CD4-positive, alpha-beta memory T cell (primary cell): ENCODE measurements at places on chromosomes 6 and 20. TPM values are rescaled to one million over a fixed set of nuclear protein-coding genes. Genes with fewer than 3 reads are reported as not detected.

- DNase-seq = no peak
Observed at GRCh38 chr6:101683884-101684283, 290.4 kb downstream of the GRIK2 start.

- no peak for DNase-seq
Observed at GRCh38 chr6:48777411-48777810, 666.4 kb upstream of the PTCHD4 start.

- DNase-seq = no peak
Observed at GRCh38 chr6:83429857-83430610, 817 bp downstream of the ME1 start.

DNA sequence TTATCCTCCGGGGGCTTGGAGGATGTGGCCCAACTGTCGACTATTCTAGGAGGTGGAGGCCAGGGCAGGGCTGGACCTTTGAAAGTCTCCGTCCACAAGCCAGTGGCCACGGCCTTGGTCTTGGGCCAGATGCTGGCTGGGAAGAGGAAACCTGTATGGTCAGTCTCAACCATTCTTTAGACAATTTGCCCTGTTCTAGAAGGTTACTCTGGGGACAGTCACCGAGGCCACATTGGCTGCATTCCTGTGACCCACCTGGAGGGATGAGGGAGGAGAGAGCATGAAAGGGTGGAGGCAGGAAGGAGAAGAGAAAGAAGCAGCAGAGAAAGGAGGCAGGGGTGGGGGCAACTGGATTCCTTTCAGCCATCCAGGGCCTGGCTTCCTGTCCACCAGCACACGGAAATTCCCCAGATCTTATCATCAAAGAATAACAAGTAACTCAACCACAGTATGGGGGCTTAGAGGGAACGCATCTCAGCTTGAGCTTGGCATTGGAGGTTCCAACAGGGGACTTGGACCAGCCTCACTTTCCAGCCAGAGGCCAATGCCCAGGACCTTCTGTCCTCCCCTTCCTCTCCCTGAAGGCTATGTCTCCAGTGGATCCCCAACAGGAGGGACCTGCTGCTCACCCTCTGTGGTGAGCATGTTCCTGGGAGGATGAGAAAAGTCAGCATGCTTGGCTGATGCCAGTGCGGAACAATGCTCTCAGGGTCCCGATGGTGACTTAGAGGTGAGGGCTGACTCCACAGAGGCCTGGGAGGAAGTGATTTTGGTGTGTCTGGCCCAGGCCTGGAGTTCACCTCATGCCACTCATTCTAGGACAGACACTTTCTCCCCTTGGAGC, 30.4 kb downstream of the TGM2 start:
- DNase-seq = no peak

- no peak for DNase-seq
Observed at GRCh38 chr6:166501246-166501645, 85.2 kb downstream of the RAMACL start.

- DNase-seq = no peak
Observed at GRCh38 chr20:62860391-62860923, 1.2 kb downstream of the TCFL5 start.

DNA sequence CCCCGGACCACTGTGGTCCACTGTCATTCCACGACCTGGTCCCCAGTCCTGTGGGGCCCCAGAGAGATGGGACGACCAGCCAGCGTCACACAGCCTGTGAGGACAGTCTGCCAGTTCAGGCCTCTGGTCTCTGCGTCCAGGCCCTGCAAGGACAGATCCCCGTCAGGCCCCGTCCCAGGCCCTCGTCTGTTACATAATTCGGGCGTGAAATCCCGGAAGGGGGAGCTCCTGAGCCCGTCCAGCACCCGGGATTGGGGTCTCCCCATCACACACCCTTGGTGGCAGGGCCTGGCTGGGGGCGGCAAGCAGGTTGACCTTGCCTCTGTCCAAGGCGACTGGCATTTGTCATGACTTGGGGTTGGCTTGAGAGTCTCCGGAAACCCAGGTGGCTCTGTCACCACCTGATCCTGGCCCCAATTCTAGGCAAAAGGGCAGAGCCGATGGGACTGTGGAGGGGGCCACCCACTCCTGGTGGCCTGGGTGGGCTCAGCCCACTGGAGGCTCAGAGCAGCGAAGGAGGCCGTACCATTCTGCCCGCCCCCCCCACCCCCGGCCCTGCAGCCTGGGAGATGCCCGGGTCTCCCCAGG, 73.8 kb upstream of the GATA5 start:
- no peak for DNase-seq

GRCh38 chr20:38139977-38140753, 24.9 kb downstream of the TGM2 start:
- DNase-seq = no peak

GRCh38 chr20:50376888-50377459, 133.2 kb upstream of the PTPN1 start:
- no peak for DNase-seq

DNA sequence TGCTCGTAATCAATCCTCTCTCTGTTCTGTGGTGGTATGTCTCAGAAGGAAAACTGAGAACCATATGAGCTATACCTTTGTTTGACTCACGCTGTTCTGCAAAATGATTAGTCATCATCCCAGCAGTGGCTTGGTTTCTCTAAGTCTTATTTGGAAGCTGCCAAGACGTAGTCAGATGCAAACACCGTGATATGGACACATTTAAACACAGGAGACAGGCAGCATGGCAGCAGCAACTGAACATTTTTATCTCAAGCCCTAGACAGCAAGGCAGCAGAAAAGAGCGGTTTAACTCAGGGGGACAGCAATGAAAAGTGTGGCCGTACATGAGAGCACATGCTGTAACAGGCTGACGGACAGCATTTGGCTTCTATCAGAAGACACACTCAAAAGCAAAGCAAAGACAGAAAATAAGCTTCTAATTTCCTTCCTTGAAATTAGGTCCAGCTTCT, 1295.1 kb downstream of the EPHA7 start:
- no peak for DNase-seq

GRCh38 chr20:38222231-38222922, 38.2 kb downstream of the KIAA1755 start:
- DNase-seq = peak; percentile 21

DNA sequence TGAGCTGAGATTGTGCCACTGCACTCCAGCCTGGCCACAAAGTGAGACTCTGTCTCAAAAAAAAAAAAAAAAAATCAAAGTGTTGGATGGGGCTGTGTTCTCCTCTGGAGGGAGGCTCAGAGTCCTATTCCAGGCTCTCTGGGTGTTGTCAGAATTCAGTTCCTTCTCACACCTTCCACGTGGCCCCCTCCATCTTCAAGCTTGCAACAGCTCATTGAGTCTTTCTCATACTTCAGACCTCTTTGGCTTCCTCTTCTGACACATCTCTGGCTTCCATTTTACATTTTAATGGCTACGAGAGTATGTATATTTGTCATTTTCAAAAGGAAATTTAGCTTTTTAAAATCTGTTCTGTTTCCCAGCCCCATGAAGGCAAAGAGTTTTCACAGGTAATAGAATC, 85.8 kb downstream of the RNF144B start:
- DNase-seq = no peak

DNA sequence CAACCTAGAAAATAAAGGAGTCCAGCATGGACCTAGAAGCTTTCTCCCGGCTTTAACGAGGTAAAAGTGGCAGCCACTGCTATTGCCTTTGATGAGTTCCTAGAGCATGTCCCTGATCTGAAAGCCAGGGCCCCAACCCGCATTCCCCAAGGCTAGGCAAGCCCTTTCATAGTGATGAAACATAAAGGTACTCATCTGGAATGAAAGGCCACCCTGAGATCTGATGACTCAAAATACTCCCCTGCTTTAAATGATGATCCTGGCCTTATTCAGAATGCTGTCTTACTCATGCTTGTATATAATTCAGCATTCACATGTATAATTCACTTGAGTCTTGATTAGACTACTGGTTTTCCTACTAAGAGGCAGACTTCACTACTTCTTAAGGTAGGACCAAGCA, 21.3 kb downstream of the TTPAL start:
- no peak for DNase-seq

DNA sequence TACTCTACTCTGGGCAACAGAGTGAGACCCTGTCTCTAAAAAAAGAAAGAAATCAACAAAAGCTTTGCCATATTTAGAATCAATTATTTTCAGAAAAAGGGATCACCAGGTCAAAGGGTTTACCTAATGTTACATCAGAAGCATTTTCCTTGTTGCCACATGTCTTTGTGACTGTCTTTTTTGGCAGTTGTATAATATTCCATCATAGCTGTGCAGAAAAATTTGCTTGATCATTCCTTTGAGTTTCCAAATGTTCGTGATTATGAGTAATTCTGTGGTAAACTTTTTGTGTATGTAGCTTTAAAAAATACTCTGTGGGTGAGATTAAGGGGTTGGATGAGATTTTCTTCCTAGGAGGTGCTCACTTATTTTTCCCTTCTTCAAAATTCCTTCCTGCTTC, 26.4 kb downstream of the PNPLA1 start:
- no peak for DNase-seq

DNA sequence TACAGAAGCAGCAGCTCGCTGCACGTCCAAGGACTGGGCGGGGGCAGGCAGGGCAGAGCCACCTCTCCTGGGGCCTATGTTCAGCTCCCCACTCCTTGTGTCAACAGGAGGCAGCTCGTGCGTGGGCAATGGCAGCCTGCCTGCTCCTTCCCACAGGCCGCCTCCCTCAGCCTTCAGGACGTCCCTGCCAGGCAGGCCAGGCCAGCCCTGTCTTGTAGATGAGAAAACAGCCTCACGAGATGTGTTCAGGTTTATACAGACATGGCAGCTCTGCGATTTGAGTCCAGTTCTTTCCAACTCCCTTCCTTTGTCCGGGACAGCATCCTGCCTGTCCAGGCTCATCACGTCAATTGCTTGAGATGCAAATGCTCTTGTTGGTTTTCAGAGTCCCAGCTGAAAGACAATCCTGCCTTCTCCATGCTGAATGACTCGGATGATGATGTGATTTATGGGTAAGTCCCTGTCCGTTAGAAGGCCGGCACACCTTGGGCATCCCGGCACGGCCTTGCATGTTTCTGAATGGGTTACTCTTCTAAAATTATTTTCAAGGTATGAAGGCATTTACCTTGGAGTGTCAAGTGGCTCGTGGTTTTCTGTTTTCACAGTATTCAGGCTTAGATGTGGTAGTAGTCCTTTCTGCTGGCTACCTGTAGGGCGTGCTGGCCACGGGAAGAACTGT, 13.5 kb downstream of the DYNLT1 start:
- no peak for DNase-seq

DNA sequence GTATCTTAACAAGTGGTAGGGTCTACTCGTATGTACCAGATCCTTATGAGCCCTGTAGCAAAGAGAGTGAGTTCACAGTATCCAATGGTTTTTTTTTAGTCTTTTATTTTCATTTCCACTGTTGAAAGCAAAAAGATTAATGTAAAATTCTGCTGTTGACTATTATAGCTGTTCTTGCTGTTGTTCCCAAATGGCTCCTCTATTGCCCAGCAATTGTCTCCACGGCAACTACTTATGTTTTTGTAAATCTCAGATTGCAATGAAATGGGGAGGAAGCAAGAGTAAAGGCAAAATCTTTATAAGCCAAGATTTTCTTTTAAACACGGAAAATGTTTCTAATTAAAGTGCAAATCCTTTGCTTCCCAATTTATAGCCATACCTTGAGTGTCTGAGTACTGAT, 406.1 kb downstream of the EPM2A start:
- no peak for DNase-seq

GRCh38 chr6:26067367-26067766, 19.9 kb upstream of the HFE start:
- no peak for DNase-seq

DNA sequence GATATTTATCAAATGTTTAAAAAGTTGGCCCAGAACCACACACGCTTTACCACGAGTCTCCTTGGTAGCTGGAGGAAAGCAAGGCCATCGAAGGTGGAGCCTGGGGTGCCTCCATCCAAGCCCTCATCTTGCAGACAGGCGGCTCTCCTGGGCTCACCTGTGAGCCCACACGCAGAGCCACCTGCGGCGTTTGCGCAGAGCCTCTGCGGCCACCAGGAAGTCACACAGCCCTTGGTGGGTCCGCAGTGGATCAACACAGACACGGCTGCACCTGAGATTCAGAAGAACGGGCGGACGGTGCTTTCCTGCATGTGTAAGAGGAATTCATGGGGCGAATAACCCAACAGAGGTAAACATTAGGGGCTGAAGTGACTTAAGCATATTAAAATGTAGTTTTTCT, 24.5 kb upstream of the SMOC2 start:
- DNase-seq = no peak

- no peak for DNase-seq
Observed at GRCh38 chr20:704726-705125, 29.1 kb upstream of the SCRT2 start.

GRCh38 chr20:51309128-51309527, 233.4 kb downstream of the NFATC2 start:
- no peak for DNase-seq

GRCh38 chr6:170229396-170229795, 61.5 kb downstream of the DLL1 start:
- DNase-seq = no peak

GRCh38 chr20:23517719-23518118, 26.8 kb downstream of the CST8 start:
- no peak for DNase-seq

- no peak for DNase-seq
Observed at GRCh38 chr6:35084511-35085203, 56.5 kb downstream of the TCP11 start.

The KIF6 gene
- not detected for total RNA-seq

The IL17F gene
- not detected for total RNA-seq

The NFKBIE gene
- 12.7 TPM for total RNA-seq

The LIN28B gene
- total RNA-seq = not detected

The GPR31 gene
- total RNA-seq = not detected

The TBX18 gene
- not detected for total RNA-seq

The ACTL10 gene
- total RNA-seq = 6.0 TPM

The TGM3 gene
- not detected for total RNA-seq

The FAM83D gene
- 1.4 TPM for total RNA-seq
